ENCODE measurements at places on chromosomes 2 and 18.

DNA sequence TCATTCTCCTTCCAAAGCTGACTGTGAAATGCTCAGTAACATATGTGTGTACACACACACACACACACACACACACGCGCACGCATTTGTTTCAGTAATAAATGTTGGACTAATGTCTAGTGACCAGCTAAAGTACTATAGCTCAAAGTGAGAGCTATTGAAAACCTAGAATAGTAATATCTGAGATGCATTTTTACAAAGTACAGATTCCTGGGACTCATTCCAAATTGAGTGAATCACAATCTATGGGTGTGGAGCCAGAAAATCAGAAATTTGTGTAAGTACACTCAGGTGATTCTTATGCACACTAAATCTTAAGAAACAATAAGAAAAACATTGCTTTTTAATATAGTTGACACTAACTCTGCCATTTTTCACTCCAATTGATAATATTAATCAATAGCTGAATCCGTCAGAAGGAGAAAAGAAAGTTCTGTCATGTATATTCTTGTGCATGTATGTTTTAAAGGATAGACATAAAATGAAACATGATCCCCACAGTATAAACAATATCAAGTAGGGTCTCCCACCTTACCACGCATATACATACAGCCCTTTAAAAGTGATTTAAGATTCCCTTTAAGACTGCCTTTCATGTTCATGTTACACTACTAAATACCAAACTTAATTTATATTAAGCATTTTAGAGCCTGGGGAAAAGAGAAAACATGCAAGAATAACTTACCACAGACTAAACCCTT, 123.5 kb downstream of the ATAD2B start:
- no peak for ATAC-seq

DNA sequence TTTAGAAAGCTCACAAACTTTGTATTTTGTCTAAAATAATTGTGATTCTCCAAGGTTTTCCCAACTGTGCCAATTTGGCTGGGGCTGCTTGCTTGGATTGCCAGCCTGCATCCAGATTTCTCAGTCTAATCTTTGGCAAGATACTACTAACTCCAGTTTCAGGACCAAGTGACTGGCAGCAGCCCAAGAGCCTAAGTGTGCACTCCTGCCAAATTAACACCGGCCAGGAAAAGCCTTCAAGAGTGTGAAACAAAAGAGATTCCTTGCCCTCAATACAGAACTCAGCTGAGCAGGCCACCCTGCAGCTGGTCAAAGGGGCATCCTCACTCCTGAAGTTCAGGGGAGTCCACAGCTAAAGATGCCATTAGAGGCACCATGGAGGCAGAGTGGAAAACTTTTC, 589.0 kb upstream of the ACVR2A start:
- no peak for ATAC-seq

DNA sequence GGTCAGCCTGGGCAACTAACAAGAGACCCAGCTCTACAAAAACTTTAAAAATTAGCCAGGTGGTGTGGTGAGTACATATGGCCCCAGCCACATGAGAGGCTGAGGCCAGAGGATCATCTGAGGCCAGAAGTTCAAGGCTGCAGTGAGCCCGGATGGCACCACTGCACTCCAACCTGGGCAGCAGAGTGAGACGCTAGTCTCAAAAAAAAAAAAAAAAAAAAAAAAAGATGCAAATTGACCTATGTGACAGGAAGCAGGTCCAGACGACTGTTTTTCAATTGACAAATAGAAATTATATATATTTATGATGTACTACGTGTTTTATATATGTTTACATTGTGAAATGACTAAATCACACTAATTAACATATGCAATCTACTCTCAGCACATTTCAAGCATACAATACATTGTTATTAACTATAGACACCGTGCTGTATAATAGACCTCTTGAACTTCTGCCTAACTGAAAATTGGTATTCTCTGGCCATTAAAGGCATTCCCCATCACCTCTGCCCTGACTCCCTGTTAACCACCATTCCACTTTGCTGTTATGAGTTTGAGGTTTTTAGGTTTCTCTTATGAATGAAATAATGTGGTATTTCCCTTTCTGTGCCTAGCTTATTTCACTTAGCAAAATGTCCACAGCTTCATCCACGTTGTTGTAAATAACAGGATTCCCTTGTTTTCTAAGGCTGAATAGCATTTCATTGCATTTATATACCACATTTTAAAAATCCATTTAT, 32.4 kb upstream of the MGAT4A start:
- ATAC-seq, result no peak

DNA sequence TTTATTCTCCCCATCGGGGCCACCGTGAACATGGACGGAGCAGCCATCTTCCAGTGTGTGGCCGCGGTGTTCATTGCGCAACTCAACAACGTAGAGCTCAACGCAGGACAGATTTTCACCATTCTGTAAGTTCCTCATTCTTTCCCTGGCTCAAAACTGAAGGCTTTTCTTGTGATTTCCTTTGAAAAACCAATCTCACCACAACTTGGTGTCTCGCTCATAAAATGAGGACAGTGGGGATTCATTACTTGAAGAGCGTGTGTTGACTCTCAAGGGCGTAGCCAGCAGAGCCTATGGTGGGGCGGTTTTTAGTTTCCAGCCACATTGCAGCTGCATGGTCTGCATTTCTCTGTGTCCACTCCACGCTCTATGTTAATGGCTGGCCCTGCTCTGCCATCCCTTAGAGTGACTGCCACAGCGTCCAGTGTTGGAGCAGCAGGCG, 29.0 kb downstream of the SLC1A4 start:
- ATAC-seq, result no peak

DNA sequence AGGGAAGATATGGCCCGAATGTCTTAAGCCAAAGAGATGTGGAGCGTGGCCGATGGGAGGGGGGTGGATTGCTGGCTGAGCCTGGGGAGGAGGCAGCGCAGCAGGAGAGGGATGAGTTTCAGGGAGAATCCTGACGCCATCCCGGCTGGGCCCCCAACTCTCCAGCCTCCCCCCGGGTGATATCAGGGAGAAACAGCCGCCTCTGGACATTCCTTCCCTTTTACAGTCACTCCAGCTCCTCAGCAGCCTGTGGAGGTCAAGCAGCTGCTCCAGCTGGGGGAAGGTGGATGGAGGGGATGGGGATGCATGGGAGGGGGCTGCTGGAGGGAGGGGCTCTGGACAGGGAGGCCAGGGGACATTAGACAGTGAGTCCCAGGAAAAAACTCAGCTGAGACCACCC, 9.5 kb upstream of the DES start:
- no peak for ATAC-seq

DNA sequence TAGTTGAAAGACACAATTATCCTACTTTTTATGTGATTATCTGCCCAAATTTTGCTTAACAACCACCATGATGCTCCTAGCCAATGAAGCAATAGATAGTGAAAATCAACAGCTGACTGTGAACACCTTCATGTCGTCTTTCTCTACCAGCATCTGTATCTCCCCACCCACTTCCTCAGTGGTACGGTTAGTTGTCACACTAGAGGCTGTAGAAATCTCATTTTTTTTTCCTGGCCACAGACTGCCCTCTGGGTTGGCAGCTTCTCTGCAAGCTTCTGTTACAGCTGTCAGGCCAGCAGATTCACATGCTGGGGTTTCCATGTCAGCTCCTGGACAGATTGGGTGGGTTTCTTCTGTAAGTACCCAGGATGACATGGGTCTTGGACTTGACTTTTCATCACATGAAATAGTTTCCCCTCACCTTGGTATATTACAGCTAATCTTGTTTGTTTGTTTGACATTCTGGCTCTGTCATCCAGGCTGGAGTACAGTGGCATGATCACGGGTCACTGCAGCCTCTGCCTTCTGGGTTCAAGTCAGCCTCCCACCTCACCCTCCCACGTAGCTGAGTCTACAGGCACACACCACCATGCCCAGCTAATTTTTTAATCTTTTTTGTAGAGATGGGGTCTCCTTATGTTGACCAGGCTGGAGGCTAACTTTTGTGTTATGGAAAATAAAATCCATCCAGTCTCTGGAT, 24.3 kb downstream of the STAT4 start:
- peak; percentile 67 for ATAC-seq

- peak; percentile 85 for ATAC-seq
Measured at GRCh38 chr18:62741118-62741566, 25.8 kb downstream of the PHLPP1 start.

DNA sequence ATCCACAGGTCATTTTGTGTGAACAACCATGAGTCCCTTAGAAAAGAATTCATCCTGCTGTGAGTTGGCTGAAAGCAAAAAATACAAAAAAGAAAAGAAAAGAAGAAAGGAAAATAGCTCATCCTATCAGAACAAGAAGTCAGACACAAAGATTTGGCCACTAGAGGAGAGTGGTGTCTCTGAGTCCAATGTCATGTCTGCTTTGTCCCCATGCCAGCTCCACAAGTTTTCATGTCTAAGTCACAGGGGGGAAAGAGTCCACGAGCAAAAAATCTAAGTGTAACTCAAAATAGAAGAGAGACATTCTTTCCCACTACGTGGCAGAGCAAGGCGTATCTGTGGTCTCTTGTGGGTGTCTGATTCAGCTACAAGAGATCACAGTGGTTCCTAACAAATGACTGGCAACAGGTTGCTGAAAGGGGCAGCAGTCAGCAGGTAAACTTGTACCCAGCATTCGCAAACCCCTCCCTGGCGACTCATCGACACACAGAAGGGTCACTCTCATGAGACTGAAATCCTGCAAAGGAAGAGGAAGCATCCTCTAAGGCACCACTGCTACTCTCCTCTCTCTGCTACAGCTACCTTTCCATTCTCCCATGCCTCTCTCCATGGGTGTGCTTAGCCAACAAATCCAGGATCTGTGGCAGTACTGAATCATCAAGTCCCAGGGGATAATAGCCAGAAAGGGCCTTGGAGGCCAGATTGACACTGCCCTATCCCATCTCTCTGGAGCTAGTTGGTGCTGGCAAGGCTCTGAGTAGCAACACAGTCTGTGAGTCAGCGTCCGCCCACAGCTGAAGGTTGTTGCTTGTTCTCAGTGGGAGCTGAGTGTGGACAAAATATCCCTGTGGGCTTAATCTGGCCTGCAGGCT, 123.0 kb upstream of the SLC39A10 start:
- ATAC-seq, result peak; percentile 85

- ATAC-seq, result no peak
Measured at GRCh38 chr18:79182047-79182713, 113.0 kb downstream of the ATP9B start.

GRCh38 chr2:31388736-31389135, 25.8 kb downstream of the XDH start:
- no peak for ATAC-seq

DNA sequence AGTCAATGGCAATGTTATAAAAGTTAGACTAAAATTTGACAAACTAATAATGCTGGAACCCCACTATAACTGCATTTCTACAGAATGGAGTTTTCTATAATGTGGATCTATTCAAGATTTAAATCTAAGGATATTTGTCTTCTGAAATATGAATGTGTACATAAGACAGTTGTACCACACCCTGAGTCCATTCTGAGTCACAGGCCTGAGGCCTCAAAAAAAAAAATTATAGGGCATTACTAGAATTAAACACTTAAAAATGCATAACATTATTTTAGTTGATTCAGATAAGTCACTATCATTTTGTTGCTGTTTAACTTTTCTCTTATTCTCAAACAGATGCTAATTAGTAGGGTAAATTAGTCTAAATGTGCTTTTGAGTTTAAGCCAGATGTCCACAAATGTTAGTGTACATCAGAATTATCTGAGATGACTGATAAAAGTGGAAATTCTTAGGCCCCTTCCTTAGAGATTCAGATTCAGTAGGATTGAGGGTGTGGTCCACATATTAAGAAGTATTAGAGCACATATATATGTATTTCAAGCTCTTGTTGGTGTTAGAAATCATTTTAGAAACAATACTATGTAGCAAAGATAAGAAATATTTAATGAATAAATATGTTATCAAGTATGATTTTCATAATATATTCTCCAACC, 42.4 kb upstream of the COL5A2 start:
- no peak for ATAC-seq

- no peak for ATAC-seq
Measured at GRCh38 chr2:145007093-145007959, 487.4 kb upstream of the ZEB2 start.

- ATAC-seq, result no peak
Measured at GRCh38 chr2:88601286-88601685, 26.0 kb downstream of the EIF2AK3 start.
